ENCODE measurements at places on chromosomes 12 and 14.
A peak's percentile ranks its signal among the peaks of the same experiment; 100 is the strongest.

DNA sequence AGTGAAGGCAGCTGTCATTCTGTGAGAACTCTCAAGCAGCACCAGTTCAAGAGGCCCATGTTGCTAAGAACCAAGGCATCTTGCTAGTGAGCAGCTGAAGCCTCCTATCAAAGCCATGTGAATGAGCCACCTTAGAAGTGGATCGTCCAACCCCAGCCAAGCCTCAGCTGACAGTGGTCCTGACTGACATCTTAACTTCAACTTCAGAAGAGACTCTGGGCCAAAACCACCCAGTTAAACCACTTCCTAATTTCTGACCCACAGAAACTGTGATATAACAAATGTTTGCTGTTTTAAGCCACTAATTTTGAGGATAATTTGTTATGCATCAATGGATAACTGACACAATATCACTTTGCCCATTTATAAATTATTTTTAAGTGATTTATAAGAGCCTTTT, 256.0 kb downstream of the RPAP3 start:
- no peak for DNase-seq

- no peak for DNase-seq
Measured at GRCh38 chr12:13981990-13982389, 588 bp upstream of the GRIN2B start.

GRCh38 chr12:7961395-7962178, 25.6 kb upstream of the SLC2A3 start:
- no peak for DNase-seq

DNA sequence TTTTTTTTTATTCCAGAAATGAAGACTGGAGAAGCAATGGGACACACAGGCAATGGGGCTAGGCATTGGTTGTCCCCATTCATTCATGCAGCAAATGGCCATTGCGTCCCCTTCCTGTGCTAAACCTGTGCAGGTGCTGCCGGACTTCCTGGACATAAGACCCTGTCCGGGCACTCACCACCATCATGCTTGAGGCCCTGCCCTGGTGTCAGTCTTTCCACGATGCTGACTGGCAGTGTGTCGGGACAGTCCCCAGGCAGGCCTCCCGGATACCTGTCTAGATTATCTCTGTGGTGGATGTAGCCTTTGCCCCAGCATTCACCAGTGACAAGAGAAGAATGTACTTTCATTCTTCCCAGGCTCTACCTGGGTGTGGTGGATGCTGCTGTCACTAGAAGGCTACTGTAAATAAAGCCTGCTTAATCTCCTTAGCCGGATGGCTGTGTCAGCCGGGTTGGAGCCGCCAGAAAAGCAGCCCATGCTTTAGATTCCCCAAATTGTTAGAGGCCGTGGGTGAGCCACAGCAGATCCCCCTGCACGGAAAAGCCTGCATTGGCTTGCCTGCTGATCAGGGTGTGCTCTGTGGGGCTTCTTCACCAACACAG, 94.5 kb upstream of the PARP11 start:
- DNase-seq: no peak

DNA sequence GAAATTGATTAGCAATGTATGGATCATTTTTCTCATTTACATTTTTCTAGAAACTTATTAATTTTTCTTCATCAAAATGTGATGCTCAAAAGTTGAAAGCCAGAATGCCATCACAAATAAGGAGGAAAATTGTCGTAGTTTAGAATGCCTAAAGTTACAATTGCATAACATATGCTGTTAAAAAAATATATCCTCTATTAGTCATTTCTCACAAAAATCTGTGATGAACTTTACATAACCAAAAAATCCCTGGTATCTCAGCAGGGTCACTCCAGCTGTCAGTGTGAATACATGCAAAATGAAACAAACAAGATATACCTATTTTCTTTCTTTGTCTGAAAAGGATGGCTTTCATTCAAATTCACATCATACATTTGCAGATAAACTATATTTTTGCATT, 358.9 kb downstream of the PAWR start:
- DNase-seq: no peak

DNA sequence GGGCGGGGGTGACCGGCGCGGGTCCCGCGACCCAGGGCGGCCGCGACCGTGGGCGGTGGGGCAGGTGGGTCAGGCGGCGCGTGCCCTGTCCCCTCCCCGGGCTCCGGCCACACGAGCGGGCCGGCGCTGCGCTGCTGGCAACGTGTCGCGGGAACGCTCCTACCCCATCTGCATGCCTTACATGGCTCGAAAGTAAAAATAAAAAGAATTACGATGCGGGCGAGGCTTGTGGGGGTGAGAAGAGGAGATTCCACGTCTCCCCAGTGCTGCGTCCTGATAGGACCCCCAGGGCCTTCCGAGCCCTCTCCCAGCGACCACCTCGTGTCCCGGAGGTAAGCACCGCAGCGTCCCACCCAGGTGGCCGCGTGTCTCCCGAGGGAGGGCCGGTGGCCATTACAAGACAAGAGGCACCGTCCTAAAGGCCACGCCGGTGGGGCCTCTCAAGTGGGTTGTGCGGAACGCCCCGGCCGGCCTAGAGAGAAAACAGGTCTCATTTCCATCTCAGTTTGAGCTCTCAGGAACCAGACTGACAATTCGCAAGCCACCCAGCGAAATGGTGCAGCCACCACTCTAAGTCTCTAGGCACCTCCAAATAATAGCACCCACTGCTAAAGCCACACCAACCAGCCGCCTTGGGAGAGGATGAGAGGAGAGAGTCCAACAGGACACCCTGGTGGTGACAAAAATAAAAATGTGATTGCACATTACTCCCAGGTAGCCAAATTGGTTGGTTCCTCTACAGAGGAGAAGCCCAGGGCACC, 612 bp upstream of the FOXN3 start:
- peak; percentile 57 for DNase-seq

DNA sequence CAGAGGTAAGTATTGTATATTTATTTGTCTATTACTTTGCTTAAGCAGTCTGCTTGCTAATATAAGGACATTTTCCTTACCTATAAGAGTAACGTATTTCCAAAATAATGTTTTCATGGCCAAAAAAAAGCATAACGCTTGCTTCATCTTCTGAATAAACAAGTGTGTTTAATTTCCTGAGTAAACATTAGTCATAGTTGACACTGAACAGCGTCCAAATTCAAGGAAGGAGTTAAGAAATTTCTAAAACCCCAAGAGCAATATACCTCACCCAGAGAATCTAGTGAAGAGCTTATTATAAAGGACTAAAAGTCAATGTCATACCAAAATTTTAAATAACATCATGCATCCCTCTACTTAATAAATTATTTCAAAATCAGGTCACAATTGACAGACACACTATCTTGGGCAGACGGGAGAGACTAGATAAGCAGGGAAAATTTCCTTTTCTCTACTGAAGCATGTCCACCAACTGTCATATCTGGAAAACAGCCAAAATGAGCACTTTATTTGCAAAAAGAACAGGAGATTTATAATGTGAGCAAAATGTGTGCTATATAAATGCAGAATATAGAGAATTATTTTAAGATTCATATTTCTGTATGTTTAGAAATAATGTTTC, 25.1 kb downstream of the ANKS1B start:
- no peak for DNase-seq

- no peak for DNase-seq
Measured at GRCh38 chr12:113262710-113263109, 41.4 kb downstream of the TPCN1 start.

DNA sequence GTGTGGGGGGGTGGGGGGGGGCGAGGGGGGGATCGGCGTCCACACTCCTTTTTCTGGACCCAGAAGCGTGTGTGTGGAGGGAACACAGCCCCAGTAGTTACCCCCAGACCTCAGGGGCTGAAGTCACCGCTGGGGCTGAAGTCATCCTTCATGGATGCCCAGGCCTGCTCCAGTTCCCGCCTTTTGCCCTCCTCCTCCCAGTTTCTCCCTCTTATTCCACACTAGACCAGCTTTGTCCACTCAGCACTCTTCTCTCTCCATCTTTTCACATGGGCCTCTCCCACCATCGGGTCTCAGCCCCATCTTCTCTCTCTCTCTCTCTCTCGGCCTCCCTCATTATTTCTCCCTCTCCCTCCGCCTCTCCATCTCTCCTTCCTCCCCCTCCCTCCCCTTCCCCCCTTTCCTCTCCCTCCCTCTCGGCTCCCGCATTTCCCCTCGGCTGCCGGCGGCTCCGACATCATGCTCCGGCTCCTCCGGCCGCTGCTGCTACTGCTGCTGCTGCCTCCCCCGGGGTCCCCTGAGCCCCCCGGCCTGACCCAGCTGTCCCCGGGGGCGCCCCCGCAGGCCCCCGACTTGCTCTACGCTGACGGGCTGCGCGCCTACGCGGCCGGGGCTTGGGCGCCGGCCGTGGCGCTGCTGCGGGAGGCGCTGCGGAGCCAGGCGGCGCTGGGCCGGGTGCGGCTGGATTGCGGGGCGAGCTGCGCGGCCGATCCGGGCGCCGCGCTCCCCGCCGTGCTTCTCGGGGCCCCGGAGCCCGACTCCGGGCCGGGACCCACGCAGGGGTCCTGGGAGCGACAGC, at the start of gene P3H3:
Gene P3H3 (plus strand): TSS at position 426 of the 799 bp plus-strand sequence. CDS start 34 bp downstream, at position 460.
- DNase-seq: peak; percentile 21

- DNase-seq: no peak
Measured at GRCh38 chr14:54450535-54450934, 9.4 kb upstream of the CNIH1 start.

DNA sequence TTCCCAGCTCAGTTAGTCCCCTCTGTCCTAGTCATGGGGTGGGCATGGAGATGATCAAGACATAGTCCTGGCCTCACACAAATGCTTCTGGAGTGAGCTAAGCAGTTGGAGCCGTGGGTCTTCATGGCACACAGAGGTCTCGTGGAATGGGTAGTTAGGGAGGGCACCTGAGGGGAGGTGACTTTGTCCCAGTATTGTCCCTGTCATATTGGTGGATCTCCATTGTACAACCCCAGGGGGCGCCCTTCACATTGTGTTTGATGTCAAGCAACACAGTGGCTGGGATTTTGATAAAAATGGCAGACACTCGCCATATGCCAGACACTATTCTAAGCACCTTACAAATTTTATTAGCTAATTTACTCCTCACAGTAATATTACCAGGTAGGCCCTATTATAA, 175.4 kb upstream of the LHX5 start:
- DNase-seq: no peak

GRCh38 chr12:46188170-46188569, 80.7 kb downstream of the SLC38A1 start:
- no peak for DNase-seq

- peak; percentile 6 for DNase-seq
Measured at GRCh38 chr12:102169922-102170621, 27.6 kb downstream of the PMCH start.

DNA sequence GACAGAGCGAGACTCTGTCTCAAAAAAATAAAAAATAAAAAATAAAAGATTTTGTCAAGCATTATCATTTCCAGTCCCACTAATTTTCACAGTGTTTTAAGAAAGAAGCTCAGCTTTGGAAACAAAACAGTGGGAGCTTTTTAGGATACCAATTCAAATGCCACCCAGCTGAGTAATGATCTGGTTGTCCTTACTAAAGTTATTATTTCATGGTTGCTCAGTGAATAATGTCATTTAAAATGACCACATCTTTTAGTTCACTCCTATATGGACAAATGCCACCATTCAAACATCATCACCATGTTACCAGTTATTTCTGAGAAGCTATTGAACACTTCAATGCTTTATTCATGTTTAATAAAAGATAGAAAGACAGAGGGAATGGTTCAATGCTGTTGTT, 365.0 kb downstream of the CCER1 start:
- no peak for DNase-seq

DNA sequence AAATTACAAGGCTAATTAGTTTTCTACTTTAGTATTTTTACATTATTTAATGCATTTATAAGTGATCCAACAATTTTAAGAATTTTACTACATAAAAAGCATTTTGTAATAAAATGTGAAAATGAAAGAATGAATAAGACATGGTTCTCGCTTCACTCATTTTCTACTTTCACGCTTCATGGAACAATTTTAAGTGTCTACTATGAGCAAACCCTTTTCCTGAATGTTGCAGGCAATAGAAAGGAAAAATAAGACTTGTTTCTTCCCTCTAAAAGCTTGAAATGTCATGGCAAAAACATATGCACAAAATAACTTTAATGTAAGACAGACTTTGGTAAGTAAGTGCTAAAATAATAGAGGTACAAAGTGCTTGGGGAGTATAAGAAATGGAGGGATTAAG, 205.7 kb upstream of the HMGA2 start:
- DNase-seq: no peak

- DNase-seq: no peak
Measured at GRCh38 chr12:27911397-27911796, 61.1 kb downstream of the PTHLH start.

DNA sequence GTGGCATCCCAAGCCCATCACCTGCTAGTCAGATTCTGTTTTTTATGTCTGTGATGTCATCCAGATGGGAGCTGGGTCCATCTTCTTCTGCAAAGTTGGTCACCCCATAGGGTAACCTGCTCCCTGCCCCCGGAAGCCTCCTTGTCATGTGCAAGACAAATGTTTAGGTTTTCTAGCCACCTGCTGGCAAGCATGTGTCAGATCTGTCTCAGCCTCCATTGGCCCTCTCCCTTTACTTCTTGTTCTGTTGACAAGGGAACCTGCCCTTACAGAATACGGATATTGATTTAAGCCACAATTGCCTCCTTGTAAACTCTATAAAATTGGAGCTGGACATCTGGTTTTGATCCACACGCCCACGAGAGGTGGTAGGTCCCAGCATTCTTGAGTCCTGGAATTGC, 7.5 kb downstream of the NTF3 start:
- no peak for DNase-seq

GRCh38 chr14:37665479-37665878, 70.0 kb downstream of the TTC6 start:
- no peak for DNase-seq

DNA sequence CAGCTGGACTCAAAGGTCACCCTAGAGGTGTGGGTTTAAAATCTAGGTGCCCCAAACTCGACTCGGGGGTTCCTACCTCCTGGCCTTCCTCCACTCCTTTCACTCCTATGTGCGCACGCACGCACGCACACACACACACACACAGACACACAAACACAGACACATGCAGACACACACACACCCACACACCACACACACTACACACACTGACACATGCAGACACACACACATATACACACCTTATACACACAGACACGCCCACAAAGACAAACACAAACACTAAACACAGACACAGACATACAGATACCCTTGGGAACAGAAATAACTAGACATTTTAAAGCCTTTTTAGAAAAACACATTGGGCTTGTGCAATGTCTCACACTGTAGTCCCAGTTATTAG, 31.8 kb downstream of the GSC start:
- no peak for DNase-seq

DNA sequence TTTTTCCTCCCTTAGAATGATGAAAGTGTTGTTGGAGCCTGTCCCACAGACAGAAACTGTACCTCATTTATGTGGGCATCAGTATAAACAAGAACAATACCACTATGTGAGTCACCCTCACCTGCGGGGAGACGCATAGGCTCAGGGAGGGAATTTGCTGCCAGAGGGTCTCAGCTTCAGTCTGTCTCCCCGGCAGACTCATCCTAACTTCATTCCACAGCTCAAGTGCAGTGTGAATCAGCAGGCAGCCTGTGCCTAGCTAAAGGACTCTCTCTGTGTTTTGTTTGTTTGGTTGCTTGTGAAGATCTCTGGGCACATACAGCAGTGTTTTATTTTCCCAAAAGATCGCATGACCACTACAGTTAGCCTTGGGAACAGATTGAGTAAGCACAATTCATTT, 98.9 kb downstream of the PRKCH start:
- no peak for DNase-seq

Measured in NCI-H748 treated with DMSO at 0.1 percent for 48 hours (cell line).